Cortex of kidney (tissue), 1 donor: ENCODE measurements at places on chromosomes 12 and 14.

DNA sequence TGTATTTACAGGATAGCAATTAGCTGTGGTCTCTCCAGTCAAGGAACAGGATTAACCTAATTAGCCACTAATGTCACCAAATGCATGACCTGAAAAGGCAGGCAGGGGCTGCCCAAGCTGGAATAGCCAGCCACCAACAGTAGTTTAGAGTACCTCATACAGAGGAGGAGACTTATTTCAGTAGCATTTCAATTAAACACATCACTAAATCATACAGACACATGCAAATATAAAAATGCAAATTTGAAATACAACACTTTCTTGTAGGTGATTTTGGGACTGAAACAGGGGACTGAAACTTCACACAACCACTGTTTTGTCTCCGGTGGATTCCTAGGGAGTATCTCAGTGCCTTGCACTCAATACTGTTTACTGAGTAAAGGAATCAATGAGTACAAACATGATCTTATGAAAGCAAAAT, 636 bp upstream of the IFNG-AS1 start:
- no peak for DNase-seq

DNA sequence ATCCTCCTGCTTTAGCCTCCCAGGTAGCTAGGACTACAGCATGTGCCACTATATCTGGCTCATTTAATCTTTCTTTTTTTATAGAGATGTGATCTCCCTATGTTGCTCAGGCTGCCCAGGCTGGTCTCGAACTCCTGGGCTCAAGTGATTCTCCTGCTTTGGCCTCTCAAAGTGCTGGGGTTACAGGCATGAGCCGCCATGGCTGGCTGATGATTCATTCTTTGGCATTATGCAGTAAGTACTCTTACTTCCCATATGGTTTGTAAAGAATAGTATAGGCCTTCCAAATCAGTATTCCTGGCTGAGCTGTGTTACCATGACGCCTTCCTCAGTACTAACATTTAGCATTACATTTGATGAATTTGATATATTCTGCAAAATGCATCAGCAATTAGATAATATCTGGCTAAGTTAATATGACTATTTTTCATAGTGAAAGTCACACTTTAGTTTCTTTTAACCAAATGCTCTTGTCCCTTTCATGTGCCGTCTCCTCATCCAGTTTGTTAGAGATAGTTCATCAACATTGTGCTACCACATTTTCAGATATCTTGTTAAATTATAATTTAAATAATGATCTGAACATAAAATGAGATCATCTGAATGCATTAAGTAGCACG, 3.2 kb upstream of the MIA2 start:
- DNase-seq: no peak

DNA sequence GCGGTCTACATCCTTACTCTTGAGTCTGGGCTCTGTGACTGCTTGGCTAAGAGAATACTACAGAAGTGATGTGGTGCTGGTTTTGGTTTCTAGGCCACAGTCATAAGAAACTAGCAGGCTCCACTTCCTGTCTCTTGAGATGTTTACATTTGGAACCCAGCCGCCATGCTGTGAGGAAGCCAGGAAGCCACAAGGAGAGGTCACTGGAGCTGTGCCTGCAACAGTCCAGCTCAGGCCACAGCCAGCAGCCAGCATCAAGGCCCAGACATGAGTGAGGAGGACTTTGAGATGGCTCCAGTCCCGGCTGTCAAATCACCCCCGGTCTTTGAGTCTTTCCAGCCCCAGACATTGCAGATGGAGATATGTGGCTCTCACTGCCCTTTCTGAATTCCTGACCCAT, 12.9 kb upstream of the FAM181A start:
- DNase-seq: no peak

DNA sequence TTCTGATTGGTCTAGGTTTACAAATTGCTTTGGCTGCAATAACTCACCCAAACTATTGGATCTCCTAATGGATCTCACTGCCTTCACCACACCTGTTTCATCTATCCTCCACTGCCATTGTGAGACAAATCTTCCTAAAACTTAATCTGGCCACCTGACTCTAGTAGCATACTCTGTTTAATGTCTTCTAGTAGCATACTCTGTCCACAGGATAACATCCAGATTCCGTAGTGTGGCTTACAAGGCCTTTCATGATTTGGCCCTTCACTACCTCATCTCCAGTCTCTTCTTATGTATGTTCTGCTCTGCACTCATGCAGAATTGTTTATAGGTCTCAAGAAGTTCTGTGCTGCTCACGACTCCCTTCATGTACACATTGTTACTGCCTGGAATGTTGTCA, 10.0 kb downstream of the HSD17B6 start:
- DNase-seq: no peak

GRCh38 chr14:65880507-65880906, 468.0 kb downstream of the FUT8 start:
- DNase-seq: no peak

DNA sequence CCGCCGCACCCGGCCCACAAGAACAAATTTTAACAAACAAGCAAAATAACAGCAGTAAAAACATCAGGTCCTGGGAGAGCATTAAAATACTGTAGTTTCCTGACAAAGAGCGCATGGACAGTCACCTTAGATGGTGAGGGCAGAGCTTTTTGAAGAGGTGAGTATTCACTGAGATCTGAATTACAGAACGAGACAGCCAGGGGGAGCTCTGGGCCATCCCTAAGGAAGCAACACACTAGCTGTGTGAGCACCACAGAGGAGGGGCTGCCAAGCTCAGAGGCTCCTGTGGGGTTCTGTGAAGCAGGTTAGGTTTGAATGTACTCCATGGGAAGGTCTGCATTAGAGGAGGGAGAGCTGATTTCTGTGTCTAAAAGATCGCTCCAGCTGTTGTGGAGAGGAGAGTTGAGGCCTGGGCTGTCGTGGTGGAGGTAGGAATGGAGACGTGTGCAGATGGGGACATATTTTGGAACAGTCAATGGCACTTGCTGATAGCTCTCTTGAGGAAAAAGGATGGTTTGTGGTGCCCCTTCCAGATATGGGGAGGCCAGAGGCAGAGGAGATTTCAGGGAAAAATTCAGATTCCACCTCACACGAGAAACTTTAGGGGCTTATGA, 72.9 kb downstream of the TRAFD1 start:
- DNase-seq: no peak

DNA sequence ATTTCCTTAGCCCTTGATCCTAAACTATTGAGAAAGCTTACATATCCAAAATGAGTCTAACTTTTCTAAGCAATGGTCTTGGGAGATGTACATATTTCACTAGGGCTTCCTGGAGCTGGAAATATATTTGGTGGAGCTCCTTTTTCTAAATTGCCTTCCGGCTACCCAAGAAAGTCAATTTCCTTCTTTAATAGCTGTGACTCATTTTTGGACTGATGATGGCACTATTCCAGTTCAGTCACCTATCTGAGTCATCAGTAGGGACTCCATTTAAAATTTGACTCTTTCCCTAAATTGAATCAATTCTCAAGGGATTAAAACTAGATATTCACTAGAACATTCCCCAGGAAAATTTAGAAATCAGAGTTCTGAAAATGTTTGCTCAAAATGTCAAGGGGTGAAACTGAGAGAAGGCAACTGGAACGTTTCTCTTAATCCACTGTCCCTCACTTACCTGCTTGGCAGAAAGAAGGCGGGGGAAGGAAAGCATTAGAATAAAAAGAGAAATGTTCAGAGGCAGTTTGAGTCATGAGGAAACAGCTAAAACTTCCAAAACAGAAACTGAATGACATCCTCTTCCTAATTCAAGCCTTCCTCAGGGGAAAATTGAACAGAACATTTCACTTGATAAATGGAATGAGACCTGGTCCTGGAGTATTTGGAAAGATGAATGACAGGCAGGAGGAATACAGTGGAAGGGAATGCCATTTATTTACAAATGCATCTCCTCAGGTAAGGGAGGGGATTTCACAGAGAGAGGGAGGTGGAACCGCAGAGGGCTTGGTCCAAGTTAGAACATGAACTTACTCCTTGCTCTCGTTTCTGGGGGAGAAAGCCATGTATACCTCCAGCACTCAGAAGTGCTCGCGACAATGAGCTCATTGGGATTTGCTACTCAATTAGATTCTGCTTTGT, 91.2 kb downstream of the RGS6 start:
- DNase-seq: no peak

DNA sequence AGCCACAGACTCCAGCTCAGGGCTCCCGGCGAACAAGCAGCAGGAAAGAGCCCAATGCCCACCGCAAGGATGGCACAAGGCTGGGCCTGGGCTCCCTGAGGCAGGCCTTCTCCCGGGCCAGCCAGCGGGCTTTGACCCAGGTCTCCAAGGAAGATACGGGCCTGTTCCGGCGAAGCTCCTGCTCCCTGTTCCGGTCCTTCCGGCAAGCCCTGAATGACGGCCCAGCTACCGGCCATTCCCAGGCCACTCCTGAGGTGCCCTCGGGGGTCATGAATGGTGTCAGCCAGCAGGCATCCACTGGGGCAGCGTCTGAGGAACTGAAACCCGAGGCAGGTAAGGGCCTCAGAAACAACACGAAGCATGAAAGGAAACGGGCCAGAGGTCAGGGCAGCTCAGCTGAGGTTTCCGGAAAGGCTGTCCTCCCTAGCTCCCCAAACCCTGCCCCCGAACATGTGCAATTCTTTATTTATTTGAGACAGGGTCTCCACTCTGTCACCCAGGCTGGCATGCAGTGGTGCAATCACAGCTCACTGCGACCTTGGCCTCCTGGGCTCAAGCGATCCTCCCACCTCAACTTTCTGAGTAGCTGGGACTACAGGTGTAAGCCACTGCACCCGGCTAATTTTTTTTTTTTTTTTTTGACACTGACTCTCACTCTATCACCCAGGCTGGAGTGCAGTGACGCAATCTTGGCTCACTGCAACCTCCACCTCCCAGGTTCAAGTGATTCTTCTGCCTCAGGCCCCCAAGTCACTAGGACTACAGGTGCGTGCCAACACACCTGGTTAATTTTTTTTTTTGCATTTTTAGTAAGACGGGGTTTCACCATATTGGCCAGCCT, 6.0 kb downstream of the EXOC3L4 start:
- no peak for DNase-seq

GRCh38 chr14:96247031-96247430, 9.0 kb upstream of the BDKRB1 start:
- DNase-seq: no peak

- no peak for DNase-seq
Observed at GRCh38 chr12:50566066-50566465, 61.3 kb downstream of the DIP2B start.

GRCh38 chr12:89787763-89788162, 79.1 kb upstream of the ATP2B1 start:
- DNase-seq: no peak
